ENCODE measurements at places on chromosomes 3 and 15.

GRCh38 chr3:176937541-176937940, 259.7 kb downstream of the TBL1XR1 start:
- no peak for DNase-seq

- no peak for DNase-seq
These were observed 213.9 kb downstream of the TP63 start for GRCh38 chr3:189845069-189845468.

DNA sequence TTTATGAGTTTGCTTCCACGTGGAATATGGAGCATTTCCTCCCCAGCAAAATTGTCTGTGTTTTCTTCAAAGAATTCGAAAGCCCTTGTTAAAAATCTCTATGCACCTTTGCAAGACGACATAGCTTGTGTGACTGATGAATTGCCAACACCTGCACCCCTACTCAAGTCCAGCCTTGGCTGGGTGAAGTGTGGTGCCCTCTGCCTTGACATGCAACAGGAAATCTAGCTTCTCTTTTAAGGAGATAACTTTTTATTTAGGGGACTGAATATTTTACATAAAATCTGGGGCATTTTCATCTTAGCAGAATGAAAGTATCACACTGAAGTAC, 647 bp downstream of the HMG20A start:
- DNase-seq: no peak

GRCh38 chr15:89880727-89881126, 13.1 kb downstream of the AP3S2 start:
- no peak for DNase-seq

DNA sequence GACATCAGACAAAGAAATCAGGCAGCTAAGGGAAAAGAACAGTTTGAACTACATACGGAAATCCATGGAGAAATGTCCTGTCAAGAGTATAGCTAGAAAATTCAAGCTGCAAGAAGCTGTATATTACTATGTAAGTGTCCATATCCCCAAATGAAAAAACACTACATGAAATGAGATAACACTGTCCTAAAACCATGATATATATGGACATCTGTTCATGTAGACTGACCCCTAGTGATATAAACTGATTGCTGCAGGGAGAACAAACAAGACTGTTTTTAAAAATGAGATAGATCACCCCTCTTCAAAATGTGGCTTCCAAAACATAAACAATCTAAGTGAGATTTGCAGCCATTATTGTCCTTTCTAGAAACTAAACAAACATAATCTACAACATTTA, 985.6 kb downstream of the EPHA3 start:
- no peak for DNase-seq

GRCh38 chr3:177035676-177036075, 161.6 kb downstream of the TBL1XR1 start:
- DNase-seq: no peak

DNA sequence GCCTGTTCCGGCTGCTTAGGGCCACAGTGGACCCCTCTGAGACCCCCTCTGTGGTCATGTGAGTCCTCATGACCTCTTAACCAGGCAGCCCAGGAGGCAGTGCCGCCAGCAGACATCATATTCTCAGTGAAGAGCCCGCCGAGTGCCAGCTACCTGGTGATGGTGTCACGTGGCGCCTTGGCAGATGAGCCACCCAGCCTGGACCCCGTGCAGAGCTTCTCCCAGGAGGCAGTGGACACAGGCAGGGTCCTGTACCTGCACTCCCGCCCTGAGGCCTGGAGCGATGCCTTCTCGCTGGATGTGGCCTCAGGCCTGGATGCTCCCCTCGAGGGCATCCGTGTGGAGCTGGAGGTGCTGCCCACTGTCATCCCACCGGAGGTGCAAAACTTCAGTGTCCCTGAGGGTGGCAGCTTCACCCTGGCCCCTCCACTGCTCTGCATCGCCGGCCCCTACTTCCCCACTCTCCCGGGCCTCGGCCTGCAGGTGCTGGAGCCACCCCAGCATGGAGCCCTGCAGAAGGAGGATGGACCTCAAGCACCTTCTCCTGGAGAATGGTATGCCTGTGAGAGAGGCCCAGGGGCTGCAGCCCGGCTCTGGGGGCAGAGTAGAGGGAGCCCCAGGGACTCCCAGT, 176.1 kb downstream of the TBC1D2B start:
- no peak for DNase-seq
